ENCODE measurements at places on chromosomes 3 and 15. TPM values are rescaled to one million over a fixed set of nuclear protein-coding genes. Genes with fewer than 3 reads are reported as not detected.

PIAS1 gene
- total RNA-seq: 78.5 TPM

SLC22A14 gene
- not detected for total RNA-seq

SCAMP5 gene
- 0.72 TPM for total RNA-seq

NR2E3 gene
- total RNA-seq: not detected

SERINC4 gene
- total RNA-seq: 0.27 TPM

TGFBR2 gene
- 197 TPM for total RNA-seq

CORO2B gene
- 0.08 TPM for total RNA-seq

CCDC39 gene
- not detected for total RNA-seq

GOLGA6L7 gene
- not detected for total RNA-seq

STRIT1 gene
- not detected for total RNA-seq

LXN gene
- 1.00 TPM for total RNA-seq

FSTL1 gene
- not detected for total RNA-seq

TRIP4 gene
- total RNA-seq: 10.7 TPM

TNNC1 gene
- total RNA-seq: 3.8 TPM

DUOXA2 gene
- not detected for total RNA-seq

VWA5B2 gene
- total RNA-seq: 0.28 TPM

DCLK3 gene
- total RNA-seq: not detected

ANKUB1 gene
- total RNA-seq: not detected

EXOG gene
- 20.1 TPM for total RNA-seq

LARP6 gene
- not detected for total RNA-seq

ARNT2 gene
- not detected for total RNA-seq

ACAN gene
- not detected for total RNA-seq

CTXND1 gene
- total RNA-seq: not detected

CLDN16 gene
- not detected for total RNA-seq

IFT80 gene
- total RNA-seq: 9.9 TPM

ABCC5 gene
- 7.4 TPM for total RNA-seq

COPS2 gene
- 147 TPM for total RNA-seq

LPP gene
- total RNA-seq: 37.0 TPM

RARB gene
- not detected for total RNA-seq

RPP25 gene
- total RNA-seq: 0.22 TPM

PRKCI gene
- total RNA-seq: 20.2 TPM

BBS4 gene
- total RNA-seq: 8.8 TPM

CIDEC gene
- total RNA-seq: not detected

STRA6 gene
- not detected for total RNA-seq

WDR49 gene
- not detected for total RNA-seq

RBP2 gene
- not detected for total RNA-seq

TRIM71 gene
- total RNA-seq: not detected

Data from CD8-positive, alpha-beta T cell (primary cell).